Mesothelial cell of epicardium (in vitro differentiated cells): ENCODE measurements at places on chromosomes 2 and 18. TPM values are rescaled to one million over a fixed set of nuclear protein-coding genes. Genes with fewer than 3 reads are reported as not detected.

- no peak for DNase-seq
Observed at GRCh38 chr18:22185771-22186386, 16.5 kb downstream of the GATA6 start.

DNA sequence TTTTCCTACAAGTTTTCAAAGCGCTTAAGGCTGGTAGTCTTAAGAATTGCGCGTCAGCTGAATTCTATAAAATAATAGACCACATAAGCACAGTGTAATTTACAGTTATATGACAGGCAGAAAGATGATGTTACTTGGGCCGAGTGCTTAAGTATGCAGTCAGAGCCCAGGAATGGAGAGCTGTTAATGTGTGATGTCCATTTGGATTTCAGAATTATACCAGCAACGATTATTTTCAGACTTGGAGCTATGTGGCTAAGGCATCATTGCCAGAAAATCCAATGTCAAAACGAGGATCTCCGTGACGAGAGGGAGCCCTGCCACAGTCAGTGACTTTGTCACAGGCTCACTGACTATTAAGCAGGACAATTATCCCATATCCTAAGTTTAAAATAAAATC is 3.4 kb downstream of the KLF7 start:
- no peak for DNase-seq

GALNT1 gene
- 80.7 to 95.5 TPM (median 85.0 TPM) in 3 replicates for total RNA-seq

ERFE gene
- total RNA-seq: 0.50 to 0.85 TPM (median 0.66 TPM) in 3 replicates

NCKAP5 gene
- 2.1 to 3.4 TPM (median 2.2 TPM) in 3 replicates for total RNA-seq

DNA sequence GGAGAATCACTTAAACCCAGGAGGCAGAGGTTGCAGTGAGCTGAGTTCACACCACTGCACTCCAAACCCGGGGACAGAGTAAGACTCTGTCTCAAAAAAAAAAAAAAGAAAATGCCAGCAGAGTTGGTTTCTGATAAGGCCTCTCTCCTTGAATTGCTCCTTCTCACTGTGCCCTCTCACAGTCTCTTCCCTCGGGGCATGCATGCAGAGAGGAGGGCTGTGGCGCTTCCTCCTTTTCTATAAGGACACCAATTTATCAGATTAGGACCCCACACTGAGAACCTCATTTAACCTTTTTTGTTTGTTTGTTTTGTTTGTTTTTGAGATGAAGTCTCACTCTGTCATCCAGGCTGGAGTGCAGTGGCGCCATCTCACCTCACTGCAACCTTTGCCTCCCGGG is 110.5 kb downstream of the ZFP36L2 start:
- DNase-seq: no peak

PROKR1 gene
- 0.09 to 0.14 TPM (median 0.11 TPM) in 3 replicates for total RNA-seq

DNA sequence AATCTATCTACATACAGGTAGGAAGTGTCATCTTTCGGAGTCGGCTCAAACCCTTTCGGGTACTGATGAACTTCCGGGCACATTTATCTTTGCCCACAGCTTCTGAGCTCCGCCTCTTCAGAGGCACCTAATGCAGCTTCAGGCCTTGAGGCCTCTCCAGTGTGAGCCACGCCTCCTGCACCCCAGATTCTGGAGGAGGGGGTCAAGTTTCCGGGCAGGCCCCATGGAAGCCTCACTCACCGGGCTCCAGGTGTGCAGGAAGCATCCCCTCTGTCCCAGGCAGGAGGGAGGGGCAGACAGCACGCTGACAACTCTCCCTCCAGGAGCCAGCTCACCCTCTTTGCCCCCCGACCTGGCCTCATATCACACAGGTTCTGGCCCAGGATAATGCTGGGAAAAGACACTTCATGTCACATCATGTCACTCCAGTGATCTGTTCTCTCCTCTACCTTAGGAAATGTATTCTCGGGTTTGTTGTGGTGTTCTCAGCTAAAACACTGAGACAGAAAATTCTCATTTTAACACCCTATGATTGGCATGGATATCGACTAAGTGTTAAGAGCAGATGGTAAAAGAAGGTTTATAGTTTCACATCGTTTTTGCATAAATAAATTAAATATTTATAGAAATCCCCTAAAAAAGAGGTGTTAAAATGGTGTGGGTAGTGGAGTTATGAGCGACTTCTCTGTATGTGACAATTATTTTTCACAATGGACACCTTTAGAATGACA is 46.2 kb upstream of the COPS8 start:
- DNase-seq: no peak
